Amniotic stem cell (primary cell): ENCODE measurements at places on chromosomes 6 and 20.

DNA sequence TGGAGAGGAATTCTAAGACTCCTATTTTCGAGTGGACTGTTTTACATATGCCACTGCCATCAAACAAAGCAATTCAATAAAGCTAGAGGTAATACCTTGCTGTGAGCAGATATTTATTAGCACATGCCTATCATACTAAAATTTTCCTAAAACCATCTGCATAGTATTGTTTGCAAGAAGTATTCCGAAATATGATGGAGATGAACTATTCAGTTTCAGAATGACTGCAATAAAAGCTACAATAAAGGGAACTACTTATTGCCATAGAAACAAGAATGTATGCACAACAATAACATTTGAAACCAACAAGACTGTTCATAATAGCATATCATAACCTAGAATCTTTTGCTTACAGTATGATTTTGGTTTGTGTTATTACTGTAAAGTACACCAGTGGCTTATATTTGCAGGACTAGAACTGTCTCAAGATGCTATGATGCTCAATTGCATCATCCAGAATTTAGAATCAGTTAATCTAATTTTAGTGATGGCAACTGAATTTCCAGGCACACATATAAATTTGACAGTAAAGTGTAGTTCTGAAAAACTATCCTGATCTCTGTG lies 144.3 kb downstream of the GRIK2 start:
- no peak for DNase-seq

- DNase-seq = no peak
These were observed 37.7 kb downstream of the FOXO3 start for GRCh38 chr6:108598305-108598863.

DNA sequence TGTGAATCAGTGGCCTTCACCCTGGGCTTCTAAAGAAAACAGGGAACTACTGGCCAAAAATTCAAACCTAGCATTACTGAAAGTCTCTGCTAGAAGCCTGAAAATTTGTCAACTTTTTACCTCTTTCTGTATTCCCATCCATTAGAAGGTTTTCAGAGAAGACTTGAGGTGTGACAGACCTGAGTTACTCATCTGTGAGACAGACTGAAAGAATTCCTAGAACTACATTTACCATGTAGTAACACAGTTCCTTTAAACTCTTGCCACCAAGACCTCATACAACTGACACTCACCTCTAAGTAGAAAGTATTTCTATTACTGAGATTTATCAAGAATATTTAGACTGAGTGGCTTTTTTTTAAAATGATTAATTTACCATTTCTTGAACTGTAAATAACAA lies 4.5 kb downstream of the DPM1 start:
- DNase-seq = no peak

DNA sequence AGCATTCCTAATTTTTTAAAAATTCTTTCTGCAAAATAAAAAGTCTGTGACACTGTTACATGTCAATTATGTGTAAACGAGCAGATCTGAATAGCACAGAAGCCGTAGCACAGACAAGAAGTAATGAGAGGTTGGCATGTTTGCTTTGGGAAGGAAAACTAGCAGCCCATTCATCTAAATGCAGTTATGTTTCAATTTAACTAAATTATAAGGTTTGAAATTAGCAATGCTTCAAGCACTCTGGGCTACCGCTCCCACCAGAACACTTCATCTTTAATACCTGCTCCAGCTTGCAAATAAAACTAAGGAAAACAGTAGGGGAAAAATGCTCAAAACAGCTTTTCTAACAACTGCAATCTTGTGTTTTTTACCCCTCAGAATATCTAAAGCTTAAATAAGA lies 73.9 kb downstream of the PTPRK start:
- DNase-seq = no peak

GRCh38 chr6:155374681-155375080 lies 60.4 kb upstream of the TFB1M start:
- DNase-seq = no peak

- DNase-seq = no peak
These were observed 32.6 kb downstream of the SERINC1 start for GRCh38 chr6:122438975-122439374.

DNA sequence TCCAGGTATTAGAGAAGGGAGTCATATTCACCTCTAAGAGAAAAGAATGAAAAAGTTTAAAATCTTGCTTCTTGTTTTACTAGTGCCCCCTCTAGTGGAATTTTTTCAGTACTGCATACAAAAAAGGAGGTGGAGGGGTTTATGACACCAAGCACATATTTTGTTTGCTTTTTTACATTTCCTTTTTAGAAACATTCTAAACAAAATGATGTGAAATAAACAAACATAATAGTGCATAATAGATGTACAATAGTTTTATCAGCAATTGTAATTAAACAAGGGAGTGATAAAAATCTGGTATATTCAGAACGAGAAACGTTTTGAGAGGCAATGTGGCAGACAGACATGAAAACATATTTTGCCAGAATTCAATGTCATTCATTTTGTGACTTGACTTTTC lies 111.0 kb upstream of the TFAP2D start:
- no peak for DNase-seq
